ENCODE measurements at places on chromosomes 2 and 18.

- DNase-seq = no peak
Observed at GRCh38 chr2:71008342-71008741, 13.7 kb upstream of the TEX261 start.

DNA sequence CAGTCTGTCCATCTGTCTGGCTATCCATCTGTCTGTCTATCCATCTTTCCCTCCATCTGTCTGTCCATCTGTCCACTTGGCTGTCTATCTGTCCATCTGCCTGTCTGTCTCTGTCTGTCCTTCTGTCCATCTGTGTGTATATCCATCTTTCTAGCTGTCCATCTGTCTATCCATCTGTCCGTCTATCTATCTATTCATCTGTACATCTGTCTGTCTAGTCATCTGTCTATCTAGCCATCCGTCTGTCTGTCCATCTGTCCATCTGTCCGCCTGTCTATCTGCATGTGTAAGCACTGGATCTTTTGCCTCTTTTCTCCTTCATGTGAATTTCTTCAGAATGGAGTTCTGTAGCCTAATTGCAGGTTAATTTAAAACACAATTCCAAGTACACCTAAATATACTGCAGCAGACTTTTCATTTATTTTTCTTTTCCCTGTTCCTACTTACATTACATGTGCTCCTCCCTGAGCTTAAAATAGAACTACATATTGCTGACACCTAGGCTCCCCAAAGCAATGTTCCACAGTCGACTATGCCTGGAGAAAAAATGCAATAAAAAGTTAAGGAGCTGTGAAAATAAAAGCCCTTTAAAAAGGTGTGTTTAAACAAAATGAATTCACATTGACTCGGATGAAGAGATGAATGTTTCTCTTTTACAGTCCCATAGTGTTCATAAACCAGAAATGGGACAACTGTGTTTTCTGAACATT is 37.4 kb upstream of the TXNDC2 start:
- DNase-seq = no peak

- DNase-seq = no peak
Observed at GRCh38 chr2:19488009-19488691, 129.7 kb upstream of the OSR1 start.

DNA sequence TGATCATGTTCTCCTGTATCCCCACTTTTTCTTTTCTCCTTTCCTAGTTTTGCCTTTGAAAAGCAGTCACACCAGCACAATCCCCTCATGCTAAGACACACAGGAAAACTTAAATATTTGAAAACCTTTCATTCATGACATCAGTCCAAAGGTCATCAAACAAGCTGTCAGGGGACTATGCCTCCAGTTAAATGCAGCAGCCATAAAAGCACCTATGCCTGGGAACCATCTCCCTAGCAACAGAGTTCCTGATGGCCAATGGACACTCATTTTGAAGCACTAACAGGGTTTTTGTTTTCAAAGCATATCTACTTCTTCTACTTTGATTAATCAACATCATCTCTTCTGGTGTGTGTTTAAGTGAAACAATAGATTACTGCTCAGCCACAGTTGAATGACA is 286.4 kb upstream of the PARD3B start:
- no peak for DNase-seq

- no peak for DNase-seq
Observed at GRCh38 chr2:43078781-43079755, 147.3 kb downstream of the ZFP36L2 start.

DNA sequence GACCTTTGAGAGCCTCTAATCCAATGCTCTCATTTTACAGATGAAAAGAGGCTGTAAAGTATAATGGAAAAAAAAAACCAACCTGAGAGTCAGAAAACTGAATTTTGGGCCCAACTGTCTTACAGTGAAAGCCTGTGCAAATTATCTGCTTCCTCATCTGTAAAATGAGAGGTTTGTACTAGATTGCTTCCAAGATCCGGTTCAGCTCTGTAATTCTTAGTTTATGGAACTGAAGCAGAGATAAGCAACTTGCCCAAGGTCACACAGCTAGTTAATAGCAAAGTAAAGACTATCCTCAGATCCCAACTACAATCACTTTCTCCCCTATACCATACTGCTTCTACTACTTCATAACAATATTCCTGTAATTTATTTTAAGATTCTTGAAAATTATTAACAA is 6.3 kb downstream of the TLK1 start:
- DNase-seq = no peak

- DNase-seq = peak; percentile 23
Observed at GRCh38 chr18:48949606-48950535, 894 bp downstream of the SMAD7 start.
